Stimulated activated CD8-positive, alpha-beta memory T cell treated with anti-CD3 and anti-CD28 coated beads, Interleukin-4, amount 100 ng/mL, for 1 hour (primary cell): ENCODE measurements at places on chromosomes 11 and 22.
A peak's percentile ranks its signal among the peaks of the same experiment; 100 is the strongest.

- no peak for DNase-seq
These were observed 49.8 kb downstream of the SHANK2 start for GRCh38 chr11:71202598-71202944.

DNA sequence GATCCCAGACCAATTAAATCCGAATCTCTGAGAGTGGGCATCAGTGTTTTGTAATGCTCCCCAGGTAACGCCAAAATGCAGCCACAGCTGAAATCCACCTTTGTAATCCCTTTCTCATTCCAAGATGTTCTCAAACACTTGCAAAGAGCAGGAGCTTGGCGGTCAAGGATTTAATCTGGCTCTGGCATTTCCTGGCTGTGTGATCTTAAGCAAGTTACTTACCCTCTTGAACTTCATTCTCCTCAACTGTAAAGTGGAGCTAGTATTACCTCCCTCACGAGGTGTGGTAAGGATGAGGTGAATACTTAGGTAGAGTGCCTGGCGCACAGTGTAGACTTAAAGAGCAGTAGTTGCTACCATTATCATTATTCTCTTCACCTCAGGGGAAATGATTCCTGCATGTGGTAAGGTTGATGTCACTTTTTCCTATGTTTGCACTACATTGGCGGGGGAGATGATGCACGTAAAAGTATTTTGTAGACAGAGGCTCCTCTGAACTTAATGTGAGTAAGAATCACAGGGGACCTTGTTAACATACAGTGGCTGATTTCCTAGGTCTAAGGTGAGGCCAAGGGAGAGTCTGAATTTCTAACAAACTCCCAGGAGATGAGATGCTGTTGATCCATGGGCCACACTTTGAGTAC is 210.4 kb upstream of the PITPNB start:
- no peak for DNase-seq

GRCh38 chr11:87440076-87440770 is 402.5 kb downstream of the TMEM135 start:
- DNase-seq: no peak

DNA sequence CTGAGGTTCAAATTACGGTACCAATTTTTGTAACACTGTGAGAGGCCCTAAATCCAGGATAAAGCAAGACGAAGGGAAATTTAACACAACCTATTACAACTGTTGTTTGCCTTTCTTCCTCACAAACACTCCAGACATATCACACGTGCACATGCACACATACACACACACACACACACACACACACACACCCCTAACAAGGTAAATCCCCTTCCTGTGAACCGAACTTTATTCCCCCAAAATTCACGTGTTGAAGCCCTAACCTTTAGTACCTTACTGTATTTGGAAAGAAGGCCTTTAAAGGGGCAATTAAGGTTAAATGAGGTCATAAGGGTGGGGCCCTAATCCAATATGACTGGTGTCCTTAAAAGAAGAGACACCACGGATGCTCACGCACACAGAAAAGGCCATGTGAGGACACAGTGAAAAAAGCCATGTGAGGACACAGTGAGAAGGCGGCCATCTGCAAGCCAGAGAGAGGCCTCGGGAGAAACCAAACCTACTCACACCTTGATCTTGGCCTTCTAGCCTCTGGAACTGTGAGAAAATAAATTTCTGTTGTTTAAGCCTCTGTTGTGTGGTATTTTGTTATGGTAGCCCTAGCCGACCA is 1.8 kb downstream of the SERGEF start:
- DNase-seq: no peak

- no peak for DNase-seq
These were observed 23.9 kb upstream of the LYVE1 start for GRCh38 chr11:10592331-10592730.

- DNase-seq: peak; percentile 70
These were observed at the start of gene PEX16 for GRCh38 chr11:45917623-45918330. TSS of gene PEX16 (minus strand) at chr11:45917877. CDS start at chr11:45917811, 66 bp downstream.

- DNase-seq: peak; percentile 75
These were observed at the start of gene HMGXB4 for GRCh38 chr22:35257321-35258190. TSS of gene HMGXB4 (plus strand) at chr22:35257493. CDS start at chr22:35262391, 4,898 bp downstream.

DNA sequence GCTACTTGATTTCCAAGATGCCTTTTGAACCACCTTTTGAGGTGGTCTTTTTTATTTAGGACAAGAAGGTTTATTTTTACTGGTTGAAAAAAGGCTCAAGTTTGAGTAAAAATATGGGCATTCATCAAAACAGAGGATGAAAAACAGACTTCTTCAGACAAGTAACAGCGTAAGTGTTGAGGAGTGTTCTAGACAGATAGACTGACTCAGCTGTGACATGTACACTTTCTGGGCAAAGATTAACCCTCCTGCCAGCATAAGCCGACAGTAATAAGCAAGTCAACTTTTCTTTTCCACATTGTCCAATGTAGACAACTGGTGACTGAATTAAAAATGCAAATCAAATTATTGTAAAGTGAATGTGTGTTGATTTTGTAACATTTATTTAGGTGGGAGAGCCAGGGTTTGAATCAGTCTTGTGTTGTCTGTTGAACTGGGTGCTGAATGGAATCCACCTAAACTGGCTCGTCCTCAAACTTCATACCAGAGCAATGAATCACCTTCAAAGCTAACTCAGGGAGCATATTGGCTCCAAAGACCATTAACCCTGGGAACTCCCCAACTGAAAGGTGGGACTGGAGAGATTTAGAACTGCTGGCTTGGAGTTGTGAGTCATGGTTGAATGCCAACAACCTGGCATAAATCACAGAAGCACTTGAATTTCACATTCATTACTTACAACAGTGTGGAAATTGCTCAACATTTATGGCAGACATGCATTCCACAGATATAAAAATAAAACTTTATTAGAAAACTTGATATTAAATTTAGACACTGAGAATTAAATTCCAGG is 377.0 kb downstream of the ETS1 start:
- no peak for DNase-seq

DNA sequence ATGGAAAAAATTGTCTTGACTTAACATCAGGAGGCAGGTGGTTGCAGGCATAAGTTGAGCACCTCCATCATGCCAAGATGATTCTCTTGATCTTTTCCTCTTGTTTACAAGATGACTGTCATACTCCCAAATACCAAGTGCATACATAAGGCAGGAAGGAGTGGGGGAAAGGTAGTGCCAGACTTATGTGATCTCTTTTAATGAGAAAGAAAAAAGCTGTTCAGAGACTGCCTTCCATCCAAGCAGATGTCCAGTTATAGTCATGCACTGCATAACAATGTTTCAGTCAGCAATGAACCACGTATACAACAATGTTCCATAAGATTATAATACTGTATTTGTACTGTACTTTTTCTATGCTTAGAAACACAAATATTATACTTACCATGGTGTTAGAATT is 135.7 kb downstream of the EHF start:
- DNase-seq: no peak

- no peak for DNase-seq
These were observed 26.4 kb downstream of the ADAMTS15 start for GRCh38 chr11:130474637-130475400.

GRCh38 chr11:11108026-11108425 is 245.0 kb downstream of the CSNK2A3 start:
- no peak for DNase-seq

GRCh38 chr11:11758603-11759196 is 83.1 kb upstream of the USP47 start:
- DNase-seq: no peak

DNA sequence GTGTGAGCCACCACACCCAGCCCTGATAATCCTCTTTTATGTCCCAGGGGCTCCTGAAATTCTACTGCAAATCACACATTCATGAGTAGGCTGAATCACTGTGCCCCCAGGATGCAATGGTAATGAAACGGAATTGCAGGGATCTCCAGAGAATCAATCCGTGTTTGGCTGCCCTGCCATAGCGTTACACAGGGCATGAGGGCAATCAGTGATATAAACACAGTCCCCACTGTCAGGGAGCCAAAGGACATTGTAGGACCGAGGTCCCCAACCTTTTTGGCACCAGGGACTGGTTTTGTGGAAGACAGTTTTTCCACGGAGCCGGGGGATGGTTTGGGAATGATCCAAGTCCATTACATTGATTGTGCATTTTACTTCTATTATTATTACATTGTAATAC is 9.0 kb upstream of the PLA2G6 start:
- DNase-seq: no peak

DNA sequence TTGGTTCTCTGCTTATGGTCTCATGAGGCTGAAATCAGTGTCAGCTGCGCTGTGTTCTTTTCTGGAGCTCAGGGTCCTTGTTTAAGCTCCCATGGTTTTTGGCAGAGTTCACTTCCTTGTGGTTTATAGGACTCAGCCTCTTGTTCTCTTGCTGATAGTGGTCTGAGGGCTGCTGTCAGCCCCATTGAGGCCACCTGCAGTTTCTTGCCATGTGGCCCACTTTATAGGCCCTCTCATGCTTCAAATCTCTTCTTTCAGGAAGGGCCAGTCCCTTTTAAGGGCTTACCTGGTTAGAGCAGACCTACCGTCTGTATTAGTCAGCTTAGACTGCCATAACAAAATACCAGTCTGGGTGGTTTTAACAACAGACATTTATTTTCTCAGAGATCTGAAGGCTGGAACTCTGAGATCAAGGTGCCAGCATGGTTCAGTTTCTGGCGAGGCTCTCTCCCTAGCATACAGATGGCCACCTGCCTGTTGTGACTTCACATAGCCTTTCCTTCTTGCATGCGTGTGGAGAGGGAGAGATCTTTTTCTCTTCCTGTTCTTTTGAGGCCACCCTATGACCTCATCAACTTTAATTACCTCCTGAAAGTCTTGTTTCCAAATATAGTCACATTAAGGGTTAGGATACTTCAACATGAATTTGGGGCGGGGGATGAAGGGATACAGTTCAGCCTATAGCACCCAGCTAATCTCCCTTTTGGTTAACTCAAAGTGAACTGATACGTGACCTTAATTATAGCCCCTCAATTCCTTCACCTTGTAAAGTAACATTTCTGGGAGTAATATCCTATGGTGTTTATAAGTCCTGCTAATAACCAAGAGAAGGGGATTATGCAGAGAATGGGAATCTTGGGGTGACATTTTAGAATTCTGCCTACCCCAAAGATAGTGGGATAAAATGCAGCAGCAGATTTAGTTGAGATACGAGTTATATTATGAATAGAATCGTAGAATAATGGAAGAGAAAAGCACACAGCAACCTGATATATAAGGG is 131.8 kb downstream of the UVRAG start:
- DNase-seq: no peak

DNA sequence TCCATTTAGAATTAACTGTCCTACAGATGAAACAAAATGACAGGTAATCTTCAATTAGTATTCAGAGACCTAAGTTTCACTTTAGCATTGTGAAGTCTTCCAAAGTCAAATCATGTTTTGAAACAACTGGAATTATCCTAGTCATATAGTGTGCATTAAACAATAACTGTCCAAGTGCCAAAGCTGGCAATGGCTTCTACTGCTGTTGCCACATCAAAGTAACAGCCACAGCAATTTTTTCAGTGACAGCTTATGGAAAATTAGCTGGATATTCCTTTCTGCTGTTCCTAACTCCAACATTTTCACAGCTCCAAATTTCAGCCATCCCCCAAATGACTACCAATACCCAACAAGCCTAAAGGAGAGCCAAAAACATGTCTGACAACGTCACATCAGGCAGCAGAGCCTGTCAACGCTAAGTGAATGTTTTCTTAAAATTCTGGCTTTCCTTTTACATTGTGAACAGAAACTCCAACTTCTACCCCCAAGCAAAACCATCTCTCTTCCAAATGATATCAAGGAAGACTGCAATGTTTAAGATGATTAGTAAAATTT is 45.3 kb upstream of the CCDC34 start:
- DNase-seq: no peak

DNA sequence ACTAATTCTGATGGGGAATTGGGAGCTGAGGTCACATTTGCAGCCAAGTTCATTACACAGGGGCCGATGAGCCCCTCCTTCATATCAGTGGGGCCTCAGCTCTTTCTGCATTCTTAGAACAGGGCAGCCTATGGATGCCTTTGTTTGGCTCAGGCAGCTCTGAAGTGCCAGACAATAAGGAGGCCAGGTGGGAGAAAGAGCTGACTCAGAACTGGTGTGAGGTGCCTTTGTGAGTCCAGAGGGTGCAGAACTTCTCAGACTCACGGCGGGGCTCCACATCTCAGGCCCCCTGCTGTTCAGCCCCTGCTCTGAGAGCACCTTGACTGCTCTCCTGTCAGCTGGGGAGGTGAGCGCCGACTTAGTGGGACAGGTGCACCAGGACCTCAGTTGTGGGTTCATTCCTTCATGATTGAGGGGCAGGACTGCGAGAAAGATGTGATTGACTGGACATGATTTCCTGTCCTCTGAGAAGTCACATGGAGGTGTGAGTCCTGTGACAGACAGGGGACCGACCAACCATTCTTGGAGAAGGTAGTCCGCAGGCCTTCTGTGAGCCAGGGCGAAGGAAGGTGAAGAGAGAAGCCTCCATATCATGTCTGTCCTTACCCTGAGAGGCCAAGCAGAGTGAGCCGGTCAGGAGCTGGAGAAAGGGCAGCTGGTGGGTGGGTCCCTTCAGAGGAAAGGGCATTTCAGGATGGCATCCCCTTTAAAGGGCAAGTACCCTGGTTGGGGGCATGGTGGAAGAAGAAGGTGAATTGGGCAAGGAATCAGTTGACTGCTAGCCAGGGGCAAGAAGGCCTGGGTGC is 245.0 kb upstream of the TBCEL start:
- DNase-seq: no peak

DNA sequence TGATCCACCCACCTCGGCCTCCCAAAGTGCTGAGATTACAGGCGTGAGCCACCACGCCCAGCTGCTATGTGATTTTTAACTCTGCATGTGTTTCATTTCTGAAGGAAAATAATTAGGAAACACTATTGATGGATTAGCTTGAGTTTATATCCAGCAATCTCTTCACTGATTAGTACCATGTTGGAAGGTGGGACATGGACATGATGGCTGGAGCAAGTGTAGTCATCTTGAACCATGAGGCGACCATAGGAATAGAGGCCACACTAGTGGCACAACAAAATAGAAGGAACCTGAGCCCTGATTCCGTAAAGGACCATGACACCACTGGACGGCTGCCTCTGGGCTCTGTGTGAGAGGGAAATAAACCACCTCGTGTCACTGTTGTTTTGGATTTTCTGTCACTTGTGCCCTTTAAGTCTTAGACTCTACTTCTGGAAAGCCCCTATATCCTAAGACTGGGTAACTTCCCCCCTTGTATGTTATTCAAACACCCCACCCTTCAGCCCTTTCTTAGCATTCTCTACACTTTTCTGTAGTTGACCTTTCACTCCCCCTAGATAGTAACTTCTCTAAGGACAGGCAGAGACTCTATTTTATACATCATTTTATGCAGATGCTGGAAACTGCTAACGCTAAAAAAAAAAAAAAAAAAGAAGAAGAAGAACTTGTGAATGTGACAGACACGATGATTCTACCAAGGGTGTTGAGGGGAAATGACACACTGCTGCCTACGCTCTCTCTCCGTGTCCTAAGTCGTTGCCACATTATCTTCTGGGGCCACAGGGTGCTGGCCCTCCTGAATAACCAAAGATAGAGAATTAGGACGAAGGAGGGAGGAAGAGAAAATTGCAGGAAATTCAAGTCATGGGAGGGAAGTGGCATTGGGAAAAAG is 2.7 kb upstream of the VPS37C start:
- DNase-seq: no peak

DNA sequence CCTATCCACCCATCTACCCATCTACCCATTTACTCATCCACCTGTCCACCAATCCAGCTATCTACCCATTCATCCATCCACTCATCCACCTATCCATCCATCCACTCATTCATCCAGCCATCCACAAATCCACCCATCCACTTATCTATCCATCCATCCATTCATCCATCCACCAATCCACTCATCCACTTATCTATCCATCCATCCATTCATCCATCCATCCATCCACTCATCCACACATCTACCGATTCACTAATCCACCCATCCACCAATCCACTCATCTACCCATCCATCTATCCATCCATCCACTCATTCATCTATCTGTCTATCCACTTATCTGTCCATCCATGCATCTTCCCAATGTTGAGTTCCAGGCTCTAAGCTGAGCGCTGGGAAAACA is 1.7 kb upstream of the SPI1 start:
- no peak for DNase-seq
